ENCODE measurements at places on chromosomes 12 and 14. TPM values are rescaled to one million over a fixed set of nuclear protein-coding genes. Genes with fewer than 3 reads are reported as not detected.

GRCh38 chr14:104341532-104342434 lies 203.4 kb downstream of the KIF26A start:
- DNase-seq = no peak

DNA sequence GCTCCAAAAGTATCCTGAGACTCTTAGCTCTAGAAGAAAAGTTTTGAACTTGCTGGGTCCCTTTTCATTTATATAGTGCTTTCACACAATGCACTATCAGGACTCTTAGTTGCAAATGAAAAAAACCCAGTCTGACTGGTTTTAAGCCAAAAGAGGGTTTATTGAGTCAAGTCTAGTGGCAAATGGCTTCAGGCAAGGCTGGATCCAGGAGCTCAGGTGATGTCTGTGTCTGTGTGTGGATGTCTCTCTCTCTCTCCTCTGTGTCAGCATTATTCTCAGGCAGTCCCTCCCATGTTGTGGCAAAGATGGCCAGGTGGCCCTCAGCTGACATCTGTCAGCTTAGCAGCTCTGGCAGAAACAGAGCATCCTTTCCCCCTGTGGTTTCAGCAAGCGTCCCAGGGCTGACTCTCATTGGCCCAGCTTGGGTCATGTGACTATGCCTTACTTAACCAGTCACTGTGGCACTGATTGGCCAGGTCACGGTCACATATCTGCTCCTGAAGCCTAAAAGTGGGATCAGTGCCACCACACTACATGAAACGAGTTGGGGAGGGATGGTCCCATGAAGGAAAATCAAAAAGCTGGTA lies 6.2 kb downstream of the TMEM120B start:
- DNase-seq = no peak

DNA sequence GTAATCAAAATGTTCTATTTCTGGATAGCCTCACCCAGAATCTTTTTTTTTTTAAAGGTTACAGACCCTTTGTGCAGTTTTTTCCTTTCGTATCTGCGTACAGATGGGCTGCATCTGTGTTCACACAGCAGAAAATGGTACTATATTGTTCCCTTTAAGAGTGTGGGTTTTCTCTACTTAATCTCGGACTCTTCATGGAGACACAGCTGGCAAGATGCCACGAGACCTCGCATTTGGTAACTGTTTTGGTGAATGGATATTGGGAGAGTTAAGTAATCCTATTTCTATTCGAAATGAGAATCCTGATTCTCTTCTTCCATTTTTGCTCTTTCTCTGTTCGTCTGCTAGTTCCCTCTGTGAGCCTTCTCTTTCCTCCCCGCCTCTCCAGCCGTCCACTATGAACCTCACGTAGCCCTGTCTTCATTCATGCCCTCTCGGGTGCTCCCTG lies 85.7 kb downstream of the SAMD4A start:
- DNase-seq = no peak

DNA sequence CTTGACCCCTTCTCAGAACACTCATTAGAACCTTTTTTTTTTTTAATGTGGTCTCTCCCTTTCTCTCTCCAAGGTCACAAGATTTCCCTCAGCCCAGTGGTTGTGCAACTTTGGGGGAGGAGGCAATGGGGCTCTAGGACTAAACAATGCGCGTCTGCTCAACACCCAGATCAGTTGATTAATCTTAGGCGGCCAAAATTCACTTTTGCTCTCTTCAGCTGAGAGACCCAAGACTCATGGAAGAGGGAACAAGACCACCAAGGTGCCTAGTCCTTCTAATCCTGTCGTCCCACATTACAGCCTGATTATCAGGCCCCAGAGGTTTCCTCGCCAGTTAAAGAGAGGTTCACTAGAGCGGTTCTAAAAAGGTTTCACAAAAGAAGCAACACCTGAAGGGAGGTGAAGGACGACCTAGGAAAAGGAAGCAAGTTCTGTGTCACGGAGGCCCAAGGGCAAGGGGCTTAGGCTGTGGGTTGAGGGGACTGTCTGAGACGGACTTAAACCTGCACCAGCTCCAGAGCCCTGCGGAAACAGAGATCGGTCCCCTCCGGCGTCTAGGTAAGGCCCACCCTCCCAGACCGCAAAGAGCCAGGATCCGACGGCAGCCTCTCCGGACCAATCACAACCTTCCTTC lies 824 bp upstream of the TARBP2 start:
- peak; percentile 76 for DNase-seq

- DNase-seq = no peak
Measured at GRCh38 chr12:80598004-80598606, 109.3 kb upstream of the MYF6 start.

DNA sequence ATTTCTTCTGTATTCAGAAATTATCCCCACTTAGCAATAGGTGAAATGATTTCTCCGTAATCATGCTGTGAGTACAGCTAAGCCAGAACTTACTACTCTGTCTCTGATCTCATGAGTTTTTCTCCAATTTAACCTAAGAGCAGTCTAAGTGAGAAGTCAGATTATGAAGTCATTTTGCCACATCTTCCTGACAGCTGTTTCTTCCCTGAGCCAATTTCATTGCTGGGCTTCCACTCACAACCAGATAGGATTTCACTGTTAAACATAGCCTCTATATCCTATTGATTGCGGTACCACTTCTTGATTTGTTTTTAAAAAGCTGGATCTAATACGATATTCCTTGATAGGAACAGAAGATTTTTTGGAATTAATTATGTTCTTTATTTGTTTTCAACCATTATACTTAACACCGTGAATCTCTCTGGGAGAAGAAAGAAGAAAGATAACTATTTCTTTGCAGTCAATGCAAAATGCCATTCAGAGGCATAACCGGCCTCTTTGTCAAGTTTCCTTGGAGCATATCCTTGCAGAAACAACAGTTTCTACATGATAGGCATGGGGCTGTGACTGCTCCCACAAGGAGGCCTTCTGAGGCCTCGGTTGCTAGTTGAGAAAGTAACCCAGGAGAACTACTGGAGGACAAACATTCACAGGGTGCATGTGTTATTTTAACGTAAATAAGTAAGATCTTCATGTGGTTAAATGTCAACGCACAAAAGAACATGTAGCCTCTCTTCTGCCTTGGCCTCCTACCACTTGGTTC lies 212.2 kb downstream of the NPAS3 start:
- DNase-seq = peak; percentile 30

DNA sequence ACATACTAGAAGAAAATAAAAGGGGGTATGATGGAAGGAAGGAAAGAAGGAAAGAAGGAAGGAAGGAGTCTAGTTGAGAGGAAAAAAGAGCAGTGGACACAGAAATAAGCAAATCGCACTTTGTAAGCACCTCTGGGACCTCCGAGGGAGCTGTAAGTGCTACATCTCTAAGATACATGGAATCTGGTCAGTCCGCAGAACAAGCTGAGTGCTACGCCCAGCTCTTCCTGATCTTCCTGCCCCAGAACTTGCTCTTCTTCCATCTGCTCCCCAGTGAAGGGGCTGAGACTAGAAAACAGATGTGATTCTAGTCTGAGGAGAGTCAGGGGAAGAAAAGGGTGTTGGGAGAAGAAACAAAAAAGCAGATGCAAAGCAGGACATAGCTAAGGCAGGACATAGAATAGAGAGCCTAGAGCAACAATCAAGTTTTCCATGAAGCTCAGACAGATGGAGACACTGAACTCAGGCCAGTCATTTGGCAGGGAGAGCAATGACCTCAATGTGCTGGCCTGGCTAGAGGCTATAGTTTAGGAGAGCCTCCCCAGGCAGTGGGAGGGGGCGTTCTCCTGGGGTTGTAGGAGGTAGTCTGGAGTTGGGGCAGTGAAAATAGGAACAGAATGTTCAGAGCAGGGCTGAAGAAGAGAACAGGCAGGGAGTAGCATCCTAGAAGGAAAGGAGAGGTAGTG lies 1.7 kb upstream of the MFAP5 start:
- peak; percentile 75 for DNase-seq

DNA sequence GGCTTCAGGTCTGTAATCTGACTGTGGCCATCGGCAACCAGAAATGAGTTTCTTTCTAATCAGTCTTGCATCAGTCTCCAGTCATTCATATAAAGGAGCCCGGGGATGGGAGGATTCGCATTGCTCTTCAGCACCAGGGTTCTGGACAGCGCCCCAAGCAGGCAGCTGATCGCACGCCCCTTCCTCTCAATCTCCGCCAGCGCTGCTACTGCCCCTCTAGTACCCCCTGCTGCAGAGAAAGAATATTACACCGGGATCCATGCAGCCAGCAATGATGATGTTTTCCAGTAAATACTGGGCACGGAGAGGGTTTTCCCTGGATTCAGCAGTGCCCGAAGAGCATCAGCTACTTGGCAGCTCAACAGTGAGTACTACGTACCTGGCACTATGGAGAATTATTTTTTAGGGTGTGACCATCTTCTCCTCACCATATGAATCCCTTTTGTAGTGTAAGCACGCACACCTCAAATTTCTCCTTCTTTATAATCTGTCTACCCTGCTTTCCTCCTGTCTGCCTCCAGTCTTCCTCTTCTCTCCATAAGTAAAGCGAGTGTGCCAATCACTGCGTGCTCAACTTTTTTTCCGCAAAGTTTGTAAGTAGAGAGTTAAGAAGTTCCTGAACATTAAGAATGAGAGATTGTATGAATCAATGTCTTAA lies at the start of gene TPH2:
TPH2 (plus strand) TSS at position 118 of the 658 bp plus-strand sequence; CDS start at position 260, 142 bp downstream.
- peak; percentile 20 for DNase-seq

- DNase-seq = no peak
Measured at GRCh38 chr12:123024819-123025391, 44.4 kb downstream of the ARL6IP4 start.

DNA sequence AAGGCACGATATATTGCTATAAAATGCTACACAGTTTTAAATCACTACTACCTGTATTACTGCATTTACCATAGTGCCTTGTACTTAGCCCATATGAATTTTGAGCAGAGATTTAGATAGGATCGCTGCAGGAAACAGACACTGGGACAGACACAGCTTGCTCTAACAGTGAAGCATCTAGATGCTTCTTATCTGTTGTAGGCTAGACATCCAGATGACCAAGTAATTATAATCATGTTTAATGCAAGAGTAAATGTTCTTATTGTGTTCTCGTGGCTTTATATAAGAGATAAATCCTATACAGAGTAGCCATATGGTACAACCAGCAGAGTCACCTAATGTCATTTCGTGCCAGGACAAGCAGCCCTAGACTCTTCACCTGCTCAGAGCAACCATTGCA lies 92.8 kb downstream of the ASCL1 start:
- DNase-seq = no peak

DNA sequence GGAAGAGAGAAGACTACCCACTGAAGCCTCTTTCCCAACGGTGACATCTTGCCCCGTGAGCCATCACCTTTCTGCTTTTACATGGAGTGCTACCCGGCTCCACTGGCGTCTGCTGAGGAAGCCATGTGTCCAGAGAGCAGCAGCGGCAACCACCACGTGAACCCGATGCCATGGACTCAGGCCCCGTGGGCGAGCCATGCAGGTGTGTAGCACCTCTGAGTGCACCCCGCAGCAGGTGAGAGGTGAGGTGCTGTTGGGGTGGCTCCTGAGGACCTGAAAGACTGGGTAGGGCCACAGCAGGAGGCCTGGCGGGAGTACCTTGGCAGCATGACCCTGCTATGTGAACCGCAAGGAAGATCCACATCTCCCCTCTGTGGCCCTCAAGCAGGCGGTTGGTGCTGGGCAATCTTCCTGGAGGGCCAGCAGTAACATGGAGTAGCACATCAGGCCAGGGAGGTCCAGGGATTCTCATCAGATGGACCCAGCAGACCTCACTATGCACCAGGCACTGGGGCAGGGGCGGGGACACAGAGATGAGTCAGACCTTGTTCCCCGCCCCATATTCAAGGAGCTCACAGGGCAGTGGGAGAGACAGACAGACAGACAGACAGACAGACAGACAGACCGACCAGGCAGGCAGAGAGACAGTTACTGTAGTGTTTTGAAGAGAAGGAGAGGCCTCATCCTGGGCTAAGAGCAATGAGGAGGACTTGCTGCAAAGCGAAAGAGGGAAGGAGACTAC lies 129.6 kb downstream of the PAPOLA start:
- no peak for DNase-seq

DNA sequence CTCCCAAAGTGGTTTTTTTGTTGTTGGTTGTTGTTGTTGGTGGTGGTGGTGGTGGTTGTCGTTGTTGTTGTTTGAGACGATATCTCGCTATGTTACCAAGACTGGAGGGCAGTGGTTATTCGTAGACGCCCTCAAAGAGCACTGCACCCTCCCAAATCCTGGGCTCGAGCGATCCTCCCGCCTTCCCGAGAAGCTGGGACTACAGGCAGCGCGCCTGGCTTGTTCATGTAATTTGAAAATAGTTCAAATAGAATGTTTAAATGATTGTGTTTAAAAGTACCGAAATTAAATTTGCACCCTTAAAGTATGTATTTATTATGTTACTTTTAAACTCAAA lies 439 bp upstream of the ANAPC5 start:
- DNase-seq = no peak

DNA sequence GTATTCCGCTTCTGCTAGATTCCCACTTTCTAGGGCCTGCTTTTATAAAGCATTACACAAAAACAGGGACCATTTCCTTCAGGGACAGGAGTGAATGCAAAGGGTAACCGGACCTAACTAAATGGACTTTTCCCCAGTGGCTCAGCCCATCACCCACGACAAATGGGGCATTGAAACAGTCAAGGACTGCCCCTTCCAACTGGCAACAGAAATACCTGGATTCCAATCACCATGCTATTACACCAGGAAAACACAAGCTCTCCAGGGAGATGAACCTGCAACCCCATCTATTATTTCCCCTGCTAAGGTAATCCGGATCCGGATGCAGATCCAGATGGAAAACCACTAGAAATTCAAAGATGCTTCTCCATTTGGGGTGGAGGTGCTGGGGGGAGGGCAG lies 1.0 kb downstream of the MPHOSPH9 start:
- no peak for DNase-seq

- DNase-seq = no peak
Measured at GRCh38 chr14:23045419-23046357, 3.7 kb downstream of the PSMB11 start.

DNA sequence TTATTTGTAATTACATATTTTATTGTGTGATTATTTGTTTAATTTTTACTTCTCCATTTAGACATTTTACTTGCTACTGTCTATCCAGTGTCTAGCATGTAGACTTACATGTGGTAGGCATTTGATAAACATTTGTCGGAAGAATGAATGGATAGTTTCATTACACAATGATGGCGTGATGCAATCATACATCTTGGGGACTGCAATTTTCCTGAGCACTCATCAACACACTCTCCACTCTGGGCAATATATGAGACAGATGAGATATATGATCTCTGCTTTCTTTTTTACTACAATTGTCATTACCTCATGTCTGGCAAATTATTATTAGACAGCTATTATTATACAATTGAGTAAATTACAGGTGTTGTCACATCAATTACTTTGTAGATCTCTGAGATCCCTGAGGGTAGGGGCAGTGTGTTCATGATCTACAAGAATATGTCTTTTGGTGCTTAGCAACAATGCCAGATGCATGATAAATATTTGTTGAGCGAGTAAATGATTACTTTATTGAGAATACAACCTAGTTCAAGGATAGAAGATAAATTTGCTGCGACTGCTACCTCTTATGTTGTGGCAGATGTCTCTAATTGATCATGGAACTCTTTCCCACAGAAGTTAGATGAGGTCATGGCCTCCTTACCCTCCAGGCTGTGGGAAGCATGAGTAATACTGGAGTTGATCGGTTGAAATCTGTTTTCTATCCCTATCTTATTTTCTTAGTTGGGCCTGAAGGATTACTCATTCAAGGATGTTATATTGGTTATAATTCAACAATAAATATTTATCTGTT lies 416.0 kb downstream of the LRIG3 start:
- peak; percentile 64 for DNase-seq

- DNase-seq = no peak
Measured at GRCh38 chr14:32620724-32621123, 291.6 kb downstream of the AKAP6 start.

Gene RNASE13
- total RNA-seq = not detected

Gene KCNMB4
- total RNA-seq = 4.1 TPM

Gene MLF2
- total RNA-seq = 76.3 TPM

Gene PLEK2
- total RNA-seq = 14.0 TPM

Gene HCAR2
- total RNA-seq = 11.8 TPM

Gene TNFAIP2
- total RNA-seq = 41.3 TPM

Gene KRT78
- 13.7 TPM for total RNA-seq

Gene C12orf75
- total RNA-seq = 18.1 TPM

Gene CNTN1
- total RNA-seq = 28.9 TPM

Data from skin of body (tissue), 3 donors.